ENCODE measurements at places on chromosomes 6 and 20. TPM values are rescaled to one million over a fixed set of nuclear protein-coding genes. Genes with fewer than 3 reads are reported as not detected.

DNA sequence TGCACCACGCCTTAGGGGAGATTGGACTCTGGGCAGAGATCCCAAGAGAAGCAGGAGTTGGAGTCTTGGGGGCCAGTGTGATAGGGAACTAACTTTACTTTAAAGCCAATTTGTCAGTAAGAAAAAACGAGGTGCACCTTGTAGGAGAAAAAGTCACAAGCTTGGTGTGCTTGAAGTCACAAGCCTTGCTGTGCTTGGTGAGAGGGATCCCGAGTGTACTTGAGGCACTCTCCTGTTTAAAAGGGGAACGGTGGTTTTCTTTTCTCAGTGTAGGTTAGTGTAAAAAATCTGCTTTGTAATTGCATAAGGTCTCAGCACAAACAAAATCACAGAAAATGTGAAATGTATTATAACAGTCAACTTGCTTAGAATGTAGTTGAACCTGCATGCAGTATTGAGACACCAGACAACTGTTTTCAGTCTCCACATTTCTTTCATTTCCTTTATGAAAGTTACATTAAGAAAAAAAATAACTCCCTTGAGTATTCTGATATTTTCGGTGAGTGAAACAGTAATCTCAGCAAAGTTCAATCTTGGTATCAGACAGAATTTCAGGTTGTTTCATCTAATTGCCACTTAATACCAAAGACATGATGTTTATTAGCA lies 111.1 kb upstream of the DUSP22 start:
- no peak for DNase-seq

SASH1 gene
- total RNA-seq, result 132 TPM

DNA sequence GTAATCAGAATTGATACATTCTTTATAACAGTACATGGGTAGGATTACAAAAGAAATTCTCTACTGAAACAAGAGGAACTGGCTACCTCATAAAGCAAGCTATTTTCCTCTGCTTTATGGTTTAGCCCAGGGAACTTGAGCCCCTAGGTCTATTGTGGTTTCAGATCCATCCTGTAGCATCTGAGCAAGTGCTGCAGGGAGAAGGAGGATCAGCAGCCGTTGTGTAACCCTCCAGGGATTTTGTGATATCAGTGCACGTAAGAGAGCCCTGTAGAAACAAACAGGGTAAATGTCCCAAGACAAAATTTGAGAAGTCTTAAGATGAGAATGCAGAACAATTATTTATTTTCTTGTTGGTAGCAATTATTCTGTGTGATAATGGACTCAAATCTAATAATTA lies 165.2 kb upstream of the DEFB112 start:
- DNase-seq, result no peak

DNA sequence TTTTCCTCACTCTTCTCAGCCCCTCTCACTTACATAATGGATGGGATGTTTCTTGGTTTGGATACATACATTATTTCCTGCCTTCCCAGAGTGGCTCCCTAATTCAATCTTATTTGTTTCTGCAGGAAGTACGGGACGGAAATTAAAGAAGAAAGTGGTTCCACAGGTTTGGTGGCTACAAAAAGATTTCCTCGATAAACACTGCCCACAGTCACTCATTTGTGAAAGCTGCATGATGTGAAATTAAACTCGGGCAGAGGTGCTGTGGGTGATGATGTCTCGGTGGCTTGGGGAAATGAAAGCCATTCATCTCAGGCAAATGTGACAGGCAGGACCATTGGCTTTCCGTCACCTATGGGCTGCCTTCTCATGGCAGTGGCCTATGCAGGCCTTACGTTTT lies 119.5 kb upstream of the KCNG1 start:
- DNase-seq, result no peak

DNA sequence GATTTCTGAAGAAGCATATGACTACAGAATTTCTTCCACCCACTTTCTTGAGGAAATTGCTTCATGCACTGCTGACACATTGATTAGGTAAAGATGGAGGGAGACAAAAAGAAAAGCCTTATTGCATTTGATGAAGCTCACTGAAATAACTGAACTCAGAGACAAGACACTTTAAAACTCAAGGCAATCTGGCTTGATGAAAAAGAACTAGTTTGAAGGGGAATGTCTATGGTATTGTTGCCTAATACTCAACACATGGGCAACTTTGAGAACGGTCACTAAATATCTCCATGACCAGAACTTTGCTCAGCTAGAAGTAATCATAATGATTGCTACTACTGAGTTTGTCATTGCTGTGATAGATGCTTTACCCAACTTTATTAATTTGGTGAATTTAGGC lies 38.1 kb downstream of the HTR1B start:
- no peak for DNase-seq

GRCh38 chr6:4105980-4106536 lies 27.1 kb upstream of the FAM217A start:
- DNase-seq, result no peak
